ENCODE measurements at places on chromosomes 2 and 18.

DNA sequence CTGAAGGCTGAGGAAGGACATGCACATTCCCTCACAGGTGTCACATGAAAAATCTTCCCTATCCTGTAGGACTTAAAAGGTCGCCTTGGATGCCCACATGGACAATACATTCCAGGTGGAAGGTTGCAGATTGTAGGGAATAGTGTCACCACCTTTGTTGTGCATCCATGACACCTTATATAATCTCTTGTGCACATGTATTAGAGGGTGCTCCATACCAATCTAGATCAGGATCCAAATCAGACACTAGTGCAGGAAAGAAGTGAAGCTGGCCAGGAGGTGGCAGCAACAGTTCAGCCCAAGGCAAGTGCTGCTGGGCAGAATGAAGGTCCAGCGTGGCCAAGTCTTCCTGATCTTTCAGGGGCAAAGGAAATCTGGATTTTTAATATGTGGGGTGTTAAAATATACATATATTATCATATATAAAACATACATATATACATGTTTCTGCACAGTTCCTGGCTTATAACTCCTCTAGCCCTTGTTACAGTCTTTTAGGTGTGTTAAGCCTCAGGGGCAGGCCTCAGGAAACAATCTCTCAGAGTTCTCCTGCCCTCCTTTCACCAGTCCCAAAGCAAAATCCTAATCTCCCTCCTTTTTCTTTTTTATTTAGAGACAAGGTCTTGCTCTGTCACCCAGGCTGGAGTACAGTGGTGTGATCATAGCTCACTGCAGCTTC, 16.6 kb downstream of the NIF3L1 start:
- DNase-seq, result no peak

GRCh38 chr2:10917927-10918326, 6.2 kb downstream of the KCNF1 start:
- no peak for DNase-seq

- DNase-seq, result no peak
Measured at GRCh38 chr18:57353137-57353939, 981 bp downstream of the ST8SIA3 start.

DNA sequence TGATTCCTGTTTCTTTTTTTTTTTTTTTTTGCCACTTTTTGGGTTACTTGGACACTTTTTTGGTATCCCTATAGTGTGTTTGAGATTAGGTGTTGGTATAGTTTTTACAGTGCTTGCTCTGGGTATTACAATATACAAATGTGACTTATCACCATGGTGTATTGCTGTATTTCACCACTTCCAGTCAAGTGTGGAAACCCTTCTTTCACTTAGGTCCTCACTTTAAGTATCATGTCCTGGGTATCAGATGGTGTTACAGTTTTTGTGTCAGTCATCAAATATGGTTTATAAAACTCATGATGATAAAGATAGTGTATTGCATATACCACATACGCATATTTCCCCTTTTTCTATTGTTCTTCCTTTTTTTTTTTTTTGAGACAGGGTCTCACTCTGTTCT, 1.8 kb downstream of the ATP9B start:
- DNase-seq, result no peak

- no peak for DNase-seq
Measured at GRCh38 chr2:191036363-191036762, 22.4 kb upstream of the STAT1 start.

GRCh38 chr2:1306014-1306686, 107.1 kb upstream of the TPO start:
- DNase-seq, result no peak

DNA sequence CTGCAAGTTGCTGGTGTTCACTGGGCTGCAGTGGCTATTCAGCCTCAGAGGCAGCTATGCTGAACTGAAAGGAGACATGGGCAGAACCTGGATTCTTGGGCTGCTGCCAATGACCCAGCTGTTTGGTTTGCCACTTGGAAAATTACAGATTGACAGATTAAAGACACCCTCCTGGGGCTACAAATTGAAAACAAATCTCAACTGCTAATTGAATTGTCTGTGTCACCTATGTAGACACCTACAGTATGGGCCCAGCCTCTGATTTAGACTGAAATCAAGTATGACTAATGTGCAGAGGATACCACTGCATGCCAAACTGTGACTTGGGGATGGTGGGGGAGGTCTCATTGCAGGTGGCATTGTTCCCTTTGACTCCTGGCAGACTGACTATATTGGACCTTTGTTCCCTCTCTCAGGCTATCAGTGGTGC, 42.8 kb downstream of the ITSN2 start:
- no peak for DNase-seq

DNA sequence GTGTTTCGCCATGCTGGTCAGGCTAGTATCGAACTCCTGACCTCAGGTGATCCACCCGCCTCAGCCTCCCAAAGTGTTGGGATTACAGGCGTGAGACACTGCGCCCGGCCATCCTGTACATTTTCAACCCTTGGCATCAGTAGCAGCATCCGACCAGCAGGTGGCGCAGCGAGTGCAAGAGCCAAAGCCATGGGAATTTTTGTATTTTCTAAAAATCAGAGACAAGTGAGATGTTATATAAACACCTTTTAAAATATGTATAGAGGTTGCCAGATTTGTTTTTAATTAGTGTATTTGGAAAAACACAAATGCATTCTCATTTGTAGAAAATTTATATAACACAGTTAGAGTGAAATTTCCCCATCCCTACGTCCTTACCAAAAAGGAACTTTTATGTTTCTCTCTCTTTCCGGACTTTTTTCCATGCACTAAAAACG, 36.8 kb downstream of the MOGAT1 start:
- peak; percentile 36 for DNase-seq

DNA sequence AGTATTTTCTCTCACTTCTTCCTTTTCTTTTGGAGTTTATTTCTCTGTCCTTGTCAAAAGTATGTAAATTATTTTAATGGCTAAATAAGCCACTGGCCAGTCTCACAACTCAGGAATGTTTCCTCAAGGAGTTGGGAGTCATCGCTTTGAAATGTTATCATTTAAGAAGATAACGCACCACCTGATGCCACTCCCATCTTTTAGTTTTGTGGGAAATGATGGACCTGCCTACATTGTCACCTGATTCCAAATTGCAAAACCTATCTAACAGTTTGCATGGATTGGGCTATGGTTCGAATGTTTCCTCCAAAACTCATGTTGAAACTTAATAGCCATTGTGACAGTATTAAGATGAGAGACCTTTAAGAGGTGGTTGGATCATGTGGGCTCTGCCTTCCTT, 32.4 kb upstream of the PPM1B start:
- peak; percentile 13 for DNase-seq

DNA sequence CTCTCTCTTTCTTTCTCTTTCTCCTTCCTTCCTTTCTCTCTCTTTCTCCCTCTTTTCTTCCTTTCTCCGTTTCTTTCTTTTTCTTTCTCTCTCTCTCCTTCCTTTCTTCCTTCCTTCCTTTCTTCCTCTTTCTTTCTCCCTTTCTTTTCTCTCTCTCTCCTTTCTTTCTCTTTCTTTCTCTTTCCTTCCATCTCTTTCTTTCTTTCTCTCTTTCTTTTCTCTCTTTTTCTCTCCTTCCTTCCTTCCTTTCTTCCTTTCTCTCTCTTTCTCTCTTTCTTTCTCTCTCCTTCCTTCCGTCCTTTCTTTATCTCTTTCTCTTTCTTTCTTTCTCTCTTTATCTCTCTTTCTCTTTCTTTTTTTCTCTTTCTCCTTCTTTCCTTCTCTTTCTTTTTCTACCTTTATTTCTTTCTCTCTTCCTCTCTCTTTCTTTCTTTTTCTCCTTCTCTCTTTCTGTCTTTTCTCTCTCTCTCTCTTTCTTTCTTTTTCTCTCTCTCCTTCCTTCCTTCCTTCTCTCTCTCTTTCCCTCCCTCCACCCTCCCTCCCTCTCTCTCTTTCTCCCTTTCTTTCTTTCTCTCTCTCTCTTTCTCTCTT, 32.3 kb upstream of the ODC1 start:
- no peak for DNase-seq

All from T1000 (cell line).